ENCODE measurements at places on chromosomes 6 and 20. TPM values are rescaled to one million over a fixed set of nuclear protein-coding genes. Genes with fewer than 3 reads are reported as not detected.

NFKBIL1 gene
- 21.0 TPM for total RNA-seq

IRF4 gene
- 0.76 TPM for total RNA-seq

DNA sequence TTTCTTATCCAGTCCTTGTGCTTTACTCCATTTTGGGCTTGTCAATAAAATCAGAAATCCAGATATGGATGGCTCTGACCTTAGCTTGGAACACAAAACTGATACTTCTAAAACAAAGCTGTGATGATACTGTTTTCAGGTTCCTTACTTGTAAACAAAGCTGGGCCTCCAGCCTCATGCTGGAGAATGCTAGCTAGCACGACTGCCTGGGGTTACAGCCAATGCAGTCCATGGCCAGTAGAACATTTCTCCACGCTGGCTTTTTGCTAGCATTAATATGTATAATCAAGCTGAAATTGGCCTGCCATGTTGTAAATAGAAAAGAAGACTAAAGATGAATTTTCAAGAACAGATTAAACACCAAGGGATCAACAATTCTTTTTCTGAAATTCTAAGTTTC lies 63.9 kb downstream of the MTHFD1L start:
- no peak for DNase-seq

DNA sequence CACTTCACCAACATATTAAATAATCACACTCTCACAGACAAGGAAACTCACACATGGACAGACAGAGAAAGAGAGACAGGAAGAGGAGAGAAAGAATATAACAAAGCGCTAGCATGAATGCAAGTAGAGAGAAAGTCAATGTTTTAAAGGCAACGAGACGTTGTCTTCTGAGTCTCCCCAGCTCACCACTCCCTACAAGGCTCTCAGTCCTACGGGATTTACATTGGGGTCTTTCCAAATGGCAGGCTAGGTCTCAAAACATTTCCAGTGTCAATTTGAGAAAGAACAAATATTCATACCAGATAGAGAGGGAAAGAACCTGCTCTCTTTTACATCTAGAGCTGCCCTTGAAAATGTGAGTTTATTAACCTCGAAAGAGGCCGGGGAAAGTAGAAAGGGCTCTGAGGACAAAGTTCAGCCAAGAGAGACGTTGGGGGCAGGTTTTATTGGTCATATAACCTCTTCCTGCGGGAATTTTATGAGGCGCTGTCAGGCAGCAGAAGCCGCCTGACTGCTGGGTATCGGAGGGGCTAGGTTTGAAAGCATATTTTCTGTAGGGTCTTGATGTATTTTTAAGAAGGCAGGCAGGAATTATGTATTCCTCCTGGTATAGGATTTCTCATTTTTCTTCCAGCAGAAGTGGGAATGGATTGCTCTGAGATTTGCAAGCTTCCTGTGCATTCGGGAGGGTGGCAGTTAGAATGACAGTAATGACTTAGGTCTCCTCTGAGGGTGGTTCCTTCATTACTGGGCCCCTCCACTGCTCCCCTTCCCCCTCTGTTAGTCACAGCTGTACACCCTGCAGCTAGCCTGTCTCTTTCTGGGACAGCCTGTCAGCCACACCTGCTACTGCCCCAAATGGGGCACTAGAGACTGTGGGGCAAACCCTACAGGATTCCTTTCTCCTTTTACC lies 34.4 kb upstream of the KIF16B start:
- no peak for DNase-seq

DNA sequence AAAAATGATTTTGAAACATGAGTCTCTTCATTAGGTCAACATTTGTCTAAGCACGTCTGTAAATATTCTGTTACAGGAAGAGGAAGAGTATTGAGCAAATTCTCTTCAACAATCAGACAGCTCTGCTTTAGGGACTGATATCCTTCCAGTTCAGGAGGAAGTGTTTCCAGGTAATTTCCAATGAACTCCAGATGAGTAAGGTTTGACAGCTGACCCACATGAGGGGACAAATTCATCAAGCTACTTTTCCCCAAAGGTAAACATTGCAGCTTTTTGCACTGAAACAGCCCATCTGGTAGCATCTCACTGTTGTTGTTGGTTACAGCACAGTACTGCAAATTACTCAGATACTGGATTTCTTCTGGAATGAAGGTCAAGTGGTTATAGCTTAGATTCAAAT lies 18.1 kb downstream of the ENPP1 start:
- DNase-seq, result no peak

Measured in SJSA1 (cell line).